ENCODE measurements at places on chromosomes 11 and 22.

DNA sequence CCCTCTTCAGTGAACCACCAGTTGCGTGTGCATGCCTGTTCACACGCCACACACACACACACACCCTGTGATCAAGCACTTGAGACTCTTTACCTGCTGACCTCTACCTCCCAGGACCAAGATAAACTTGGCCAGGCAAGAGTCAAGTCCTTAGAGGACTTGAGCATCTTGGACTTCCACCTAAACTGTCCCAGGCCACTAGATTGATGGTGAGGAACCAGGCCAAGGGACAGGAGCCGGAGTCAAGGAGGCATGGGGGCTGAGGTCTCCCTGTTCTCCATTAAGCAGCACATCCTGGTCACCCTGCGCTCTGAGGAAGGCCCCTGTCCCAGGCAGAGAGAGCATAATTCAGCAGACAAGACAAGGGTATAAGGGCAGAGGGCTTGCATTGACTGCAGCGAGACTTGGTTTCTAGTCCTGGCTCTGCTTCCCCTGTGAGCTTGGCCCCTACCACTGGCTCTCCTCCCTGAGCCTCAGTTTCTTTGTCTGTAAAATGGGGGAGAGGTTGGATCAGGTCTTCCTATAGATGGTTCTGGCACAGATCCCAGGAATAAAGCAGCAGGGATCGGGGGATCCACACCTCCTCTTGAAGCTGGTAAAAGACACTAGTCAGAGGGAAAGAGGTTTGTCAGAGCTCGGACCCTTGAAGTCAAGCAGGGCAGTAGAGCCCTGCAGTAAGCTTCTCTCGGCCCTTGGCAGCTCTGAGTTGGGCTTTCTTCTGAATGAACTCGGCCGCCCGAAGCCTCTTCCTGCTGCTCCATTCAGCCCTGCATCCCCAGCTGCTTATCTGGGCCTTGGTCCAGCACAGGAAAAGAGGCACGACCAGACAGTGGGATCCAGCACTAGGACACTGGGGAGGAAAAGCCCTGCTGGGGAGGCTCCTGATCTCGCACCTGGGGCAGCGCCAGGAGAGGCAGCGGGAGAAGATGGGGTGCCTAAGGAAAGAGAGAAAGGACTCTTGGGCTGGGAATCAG is 2.0 kb downstream of the CREB3L1 start:
- DNase-seq, result peak; percentile 82

DNA sequence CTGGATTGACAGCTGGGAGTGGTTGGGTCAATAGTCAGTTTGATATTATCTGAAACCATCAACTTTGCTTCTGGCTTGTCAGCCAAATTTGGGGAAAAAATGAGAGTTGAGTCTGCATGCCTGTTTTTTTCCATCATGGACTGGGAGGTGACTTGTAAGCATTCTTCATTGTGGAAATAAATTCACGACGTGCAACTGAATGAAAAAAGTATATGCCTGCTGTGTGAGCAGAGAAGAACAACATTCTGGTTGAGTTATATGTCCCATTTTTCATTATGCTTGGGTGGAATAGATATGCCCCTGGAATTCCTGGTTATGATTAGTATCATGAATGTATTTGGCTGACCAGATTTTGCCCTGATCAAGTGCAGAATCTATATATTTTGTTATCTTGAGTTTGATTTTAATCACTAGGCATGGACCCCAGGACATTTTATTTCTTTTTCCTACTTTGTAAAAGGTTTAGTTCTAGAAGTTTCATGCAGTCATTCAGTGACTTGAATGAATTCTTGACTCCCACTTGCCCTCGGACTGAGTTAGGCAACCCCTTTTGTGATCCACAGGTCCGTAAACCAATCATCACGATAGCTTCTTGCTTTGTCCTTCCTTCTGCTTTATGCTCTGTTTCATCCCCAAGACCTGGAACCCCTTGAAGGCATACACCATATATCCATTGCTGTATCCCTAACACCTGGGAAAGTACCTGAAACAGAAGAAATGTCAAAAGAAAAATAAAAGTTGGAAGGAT is 205.8 kb downstream of the NAV2 start:
- DNase-seq, result peak; percentile 81

DNA sequence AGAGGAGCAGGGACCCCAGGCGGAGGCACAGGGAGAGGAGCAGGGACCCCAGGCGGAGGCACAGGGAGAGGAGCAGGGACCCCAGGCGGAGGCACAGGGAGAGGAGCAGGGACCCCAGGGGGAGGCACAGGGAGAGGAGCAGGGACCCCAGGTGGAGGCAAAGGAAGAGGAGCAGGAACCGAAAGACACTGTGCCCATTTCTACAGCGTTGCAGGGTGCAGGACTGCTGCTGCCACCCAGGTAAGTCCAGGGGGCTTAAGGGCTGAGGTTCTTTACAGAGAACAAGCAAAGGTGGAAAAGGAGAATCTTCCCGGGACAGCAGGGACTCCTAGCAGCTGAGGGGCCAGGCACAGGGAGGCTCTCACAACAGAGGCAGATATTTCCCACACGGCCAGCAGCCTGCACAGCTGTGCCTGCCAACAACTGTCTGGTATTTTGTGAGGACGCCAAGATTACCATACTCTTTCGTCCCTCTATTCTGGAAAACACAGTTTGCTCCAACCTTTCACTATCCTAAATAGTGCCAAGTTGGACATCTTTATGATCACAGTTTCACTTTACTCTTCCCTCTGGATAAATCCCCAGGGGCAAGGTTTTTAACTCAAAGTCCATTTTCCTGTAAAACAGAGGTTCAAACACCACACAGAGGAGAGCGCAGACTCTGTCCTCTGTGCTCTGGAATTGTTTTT is 39.4 kb downstream of the SHANK2 start:
- no peak for DNase-seq

- peak; percentile 48 for DNase-seq
These were observed 27.7 kb upstream of the SMCO4 start for GRCh38 chr11:93570759-93571413.

- peak; percentile 89 for DNase-seq
These were observed 151.7 kb downstream of the UVRAG start for GRCh38 chr11:75966537-75967287.

GRCh38 chr11:131889146-131889577 is 518.7 kb downstream of the NTM start:
- peak; percentile 92 for DNase-seq

DNA sequence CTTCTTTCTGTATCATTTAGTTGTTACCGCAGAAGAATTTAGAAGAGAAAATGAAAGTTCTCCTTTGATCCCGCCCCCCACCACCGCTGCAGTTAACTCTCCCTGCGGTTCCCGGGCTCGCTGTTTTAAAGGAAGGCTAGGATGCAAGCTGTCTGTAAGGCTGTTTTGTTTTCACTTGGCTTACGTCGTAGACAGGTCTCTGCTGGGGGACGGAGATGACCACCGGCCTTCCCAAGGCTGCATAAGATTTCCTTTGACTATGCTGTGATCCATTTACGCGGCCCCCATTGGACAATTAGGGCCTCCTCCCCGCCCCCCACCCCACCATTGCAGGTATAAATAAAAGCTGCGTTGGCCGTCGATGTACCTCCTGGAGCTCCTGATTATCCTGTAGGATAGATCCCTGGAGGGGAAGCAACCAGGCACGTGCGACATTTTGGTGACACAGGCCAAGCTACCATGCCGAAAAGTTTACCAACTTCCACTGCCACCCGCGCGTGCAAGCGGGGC is 1.4 kb upstream of the CPT1A start:
- DNase-seq, result peak; percentile 39

GRCh38 chr11:118002541-118003423 is 16.6 kb downstream of the IL10RA start:
- DNase-seq, result peak; percentile 74

DNA sequence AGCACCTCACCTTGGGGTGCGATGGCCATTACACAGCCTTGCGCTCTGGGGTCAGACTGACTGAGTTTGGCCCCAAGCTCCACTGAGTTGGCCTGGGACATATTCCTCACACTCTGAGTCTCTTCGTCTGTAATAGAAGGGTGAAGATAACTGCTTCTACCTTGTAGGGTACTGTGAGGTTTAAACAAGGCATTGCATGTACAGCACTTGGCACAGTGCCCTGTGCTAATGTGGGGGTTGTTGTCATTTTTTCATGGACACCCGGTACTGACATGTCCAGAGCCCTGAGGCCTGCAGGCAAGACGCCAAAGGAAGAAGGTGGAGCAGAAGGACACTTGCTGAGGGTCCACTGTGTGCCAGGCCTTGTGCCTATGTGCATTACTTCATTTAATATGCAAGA is 50.7 kb downstream of the OTOG start:
- no peak for DNase-seq

DNA sequence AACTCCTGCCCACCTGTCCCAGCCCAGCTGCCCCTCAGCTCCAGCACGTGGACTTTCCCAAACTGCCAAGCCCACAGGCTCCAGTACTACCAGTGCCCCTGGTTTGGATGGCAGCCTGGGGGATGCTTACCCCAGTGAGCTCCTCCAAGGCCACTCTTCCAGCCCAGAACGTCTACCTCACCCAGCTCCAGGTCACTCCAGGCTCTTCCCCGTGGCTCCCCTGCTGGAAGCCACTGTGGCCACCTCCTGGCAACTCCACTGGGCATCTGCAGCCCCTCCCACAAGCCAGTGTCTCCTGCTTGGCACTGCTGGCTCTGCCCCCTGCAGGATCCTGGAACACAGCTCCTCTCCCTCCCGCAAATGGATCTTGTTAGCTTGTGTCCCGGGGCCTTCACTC is 29.3 kb downstream of the LMO1 start:
- no peak for DNase-seq

GRCh38 chr22:39344046-39344390 is 5.8 kb upstream of the SYNGR1 start:
- DNase-seq, result no peak

GRCh38 chr11:96211436-96211835 is 131.6 kb downstream of the MAML2 start:
- no peak for DNase-seq

DNA sequence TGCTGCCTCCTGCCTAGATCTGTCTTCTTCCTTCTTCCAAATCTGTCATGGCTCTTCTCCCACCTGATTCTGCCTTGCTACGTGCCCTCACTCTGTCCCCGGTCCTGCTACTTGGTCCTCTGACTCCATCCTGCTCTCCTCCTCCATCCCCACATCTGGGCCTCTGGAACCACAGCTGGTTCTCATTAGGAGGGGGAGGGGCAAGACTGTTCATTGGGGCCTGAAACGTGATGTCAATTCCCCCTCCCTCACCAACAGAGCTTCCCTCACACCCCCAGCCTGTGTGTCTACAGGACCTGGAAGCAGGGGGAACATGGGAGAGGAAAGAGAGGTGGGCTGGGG is 9.1 kb downstream of the DCHS1 start:
- peak; percentile 88 for DNase-seq

GRCh38 chr22:17675584-17675983 is 37.0 kb downstream of the BCL2L13 start:
- no peak for DNase-seq

- peak; percentile 45 for DNase-seq
These were observed 14.6 kb downstream of the ACAT1 start for GRCh38 chr11:108135845-108136544.

- no peak for DNase-seq
These were observed 4.8 kb downstream of the VPS51 start for GRCh38 chr11:65100674-65101350.

GRCh38 chr22:19505735-19506126 is 18.5 kb downstream of the CLDN5 start:
- no peak for DNase-seq

- no peak for DNase-seq
These were observed 181.5 kb upstream of the E2F8 start for GRCh38 chr11:19422276-19422675.

DNA sequence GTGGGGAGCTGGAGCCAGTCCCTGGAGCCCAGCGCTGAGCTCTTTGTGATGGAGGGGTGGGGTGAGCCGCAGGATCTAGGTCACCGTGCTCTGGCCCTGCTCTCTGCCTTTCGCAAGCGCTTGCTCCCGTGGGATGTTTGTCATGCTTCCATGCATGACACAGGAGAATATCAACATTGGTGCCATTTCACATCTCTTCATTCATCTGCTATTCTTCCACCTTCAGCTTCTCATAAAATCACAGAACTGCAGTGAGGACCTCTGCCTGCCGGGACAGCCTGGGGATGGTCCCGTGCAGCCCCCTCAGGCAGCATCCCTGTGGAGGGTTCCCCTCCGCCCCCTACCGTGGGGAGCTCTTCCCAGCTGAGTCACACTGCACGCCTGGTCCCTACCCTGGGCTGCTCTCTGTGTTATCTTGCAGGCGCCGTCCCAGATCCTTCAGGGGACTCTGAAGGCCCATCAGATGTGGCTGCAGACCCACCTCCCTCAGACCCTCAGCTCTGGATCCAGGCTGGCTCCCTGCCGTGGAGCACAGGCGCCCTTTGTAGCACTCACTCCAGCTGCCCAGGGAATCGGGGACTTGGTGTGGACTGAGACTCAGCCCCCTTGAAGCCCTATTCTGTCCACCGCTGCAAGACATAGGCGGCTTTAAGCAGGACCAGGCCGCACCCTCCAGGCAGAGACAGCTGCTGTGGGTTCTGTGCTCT is 5.1 kb upstream of the SEPTIN5 start:
- DNase-seq, result no peak

DNA sequence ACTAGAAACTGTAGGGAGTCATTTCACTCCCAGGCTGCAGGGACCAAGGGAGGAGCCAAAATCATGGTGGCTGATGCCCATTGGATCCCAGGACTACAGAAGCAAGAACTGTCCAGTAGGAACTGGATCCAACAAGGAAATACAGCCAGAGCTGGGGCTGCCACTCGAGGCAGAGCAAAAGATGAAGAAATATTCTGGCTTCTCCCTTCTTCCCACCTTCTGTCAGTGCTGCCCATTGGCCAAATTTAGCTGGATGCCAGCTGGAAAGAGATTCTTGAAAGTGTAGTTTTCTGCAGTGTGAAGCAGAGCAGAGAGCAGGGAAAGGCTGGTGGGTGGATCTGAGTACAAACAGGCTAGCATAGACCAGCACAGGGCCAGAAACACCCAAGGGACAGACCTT is 45.6 kb downstream of the COMMD9 start:
- no peak for DNase-seq

GRCh38 chr22:25419247-25420113 is 145.0 kb upstream of the GRK3 start:
- DNase-seq, result no peak

- no peak for DNase-seq
These were observed 31.9 kb downstream of the PDGFB start for GRCh38 chr22:39212721-39213376.

DNA sequence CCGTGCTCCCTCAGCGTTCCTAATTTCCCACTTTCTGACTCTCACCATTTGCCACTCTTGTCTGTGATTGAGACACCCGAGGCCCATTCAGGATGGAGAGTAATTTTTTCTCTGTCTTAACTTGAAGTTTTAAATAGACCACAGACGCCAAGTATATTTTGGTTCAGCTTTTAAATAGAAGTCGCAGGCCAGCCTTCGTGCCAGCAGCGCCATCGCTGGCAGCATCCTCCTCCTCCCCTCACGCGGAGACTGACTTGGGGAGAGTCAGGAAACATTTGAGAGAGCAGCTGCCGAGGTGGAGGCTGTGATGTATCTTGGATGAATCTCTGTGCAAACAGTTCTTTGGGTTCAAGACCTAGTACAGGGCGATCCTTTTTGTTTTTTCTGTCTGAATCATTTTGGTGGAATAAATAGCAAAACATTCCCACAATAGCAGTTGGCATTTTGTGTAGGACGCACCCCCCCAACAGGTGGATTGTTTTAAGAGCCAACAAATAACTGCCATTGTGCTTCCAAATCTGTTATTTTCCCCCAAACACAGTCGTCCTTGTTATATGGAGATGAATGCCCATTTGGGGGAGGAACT is 889 bp upstream of the DMC1 start:
- DNase-seq, result peak; percentile 9

- DNase-seq, result no peak
These were observed 22.9 kb downstream of the TRIM22 start for GRCh38 chr11:5712507-5712906.

- DNase-seq, result no peak
These were observed 35.3 kb upstream of the EP300 start for GRCh38 chr22:41057076-41057475.

Measured in fibroblast of upper back skin (primary cell).